ENCODE measurements at places on chromosomes 5 and 9.

DNA sequence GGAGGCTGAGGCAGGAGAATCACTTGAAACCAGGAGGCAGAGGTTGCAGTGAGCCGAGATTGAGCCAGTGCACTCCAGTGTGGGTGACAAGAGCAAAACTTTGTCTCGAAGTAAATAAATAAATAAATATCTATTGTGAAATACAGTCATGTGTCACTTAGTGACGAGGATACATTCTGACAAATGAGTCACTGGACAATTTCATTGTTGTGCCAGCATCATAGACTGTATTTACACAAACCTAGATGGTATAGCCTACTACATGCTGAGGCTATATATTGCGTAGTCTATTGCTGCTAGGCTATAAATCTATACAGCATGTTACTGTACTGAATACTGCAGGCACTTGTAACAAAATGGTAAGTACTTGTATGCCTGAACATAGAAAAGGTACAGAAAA lies 61.1 kb upstream of the CCL21 start:
- DNase-seq, result no peak

GRCh38 chr9:35757226-35757891 lies 3.3 kb upstream of the MSMP start:
- DNase-seq, result no peak

- no peak for DNase-seq
Measured at GRCh38 chr5:66247176-66247960, 103.3 kb downstream of the SREK1 start.

GRCh38 chr5:123142206-123142915 lies 53.3 kb downstream of the PRDM6 start:
- no peak for DNase-seq

DNA sequence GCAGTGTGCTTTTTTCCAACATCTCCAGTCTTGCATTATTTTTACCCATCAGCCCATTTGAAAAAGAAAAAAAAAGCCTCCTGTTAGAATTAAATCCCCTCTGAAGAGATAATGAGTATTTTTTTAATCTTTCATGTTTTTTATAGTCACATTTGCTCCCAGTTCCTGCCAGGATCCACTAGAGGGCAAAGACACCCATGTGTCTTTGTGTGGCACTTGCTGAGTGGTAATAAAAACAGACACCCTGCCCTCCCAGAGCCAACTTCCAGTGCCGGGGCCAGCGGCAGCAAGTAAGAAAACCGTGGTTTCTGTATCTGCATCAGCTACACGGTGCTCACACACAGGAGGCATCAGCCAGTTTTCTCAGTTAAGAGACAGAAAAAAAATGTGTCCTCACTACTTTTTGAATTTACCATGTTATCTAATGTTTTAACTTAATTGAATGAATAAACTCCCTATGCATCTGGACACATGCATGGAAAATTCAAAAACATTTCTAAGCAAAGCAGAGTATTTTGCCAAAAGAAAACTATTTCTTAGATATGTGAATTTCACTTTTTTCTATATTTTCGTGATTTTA lies 70.2 kb upstream of the PLEKHG4B start:
- no peak for DNase-seq

GRCh38 chr5:147979761-147980160 lies 73.4 kb upstream of the C5orf46 start:
- DNase-seq, result no peak

DNA sequence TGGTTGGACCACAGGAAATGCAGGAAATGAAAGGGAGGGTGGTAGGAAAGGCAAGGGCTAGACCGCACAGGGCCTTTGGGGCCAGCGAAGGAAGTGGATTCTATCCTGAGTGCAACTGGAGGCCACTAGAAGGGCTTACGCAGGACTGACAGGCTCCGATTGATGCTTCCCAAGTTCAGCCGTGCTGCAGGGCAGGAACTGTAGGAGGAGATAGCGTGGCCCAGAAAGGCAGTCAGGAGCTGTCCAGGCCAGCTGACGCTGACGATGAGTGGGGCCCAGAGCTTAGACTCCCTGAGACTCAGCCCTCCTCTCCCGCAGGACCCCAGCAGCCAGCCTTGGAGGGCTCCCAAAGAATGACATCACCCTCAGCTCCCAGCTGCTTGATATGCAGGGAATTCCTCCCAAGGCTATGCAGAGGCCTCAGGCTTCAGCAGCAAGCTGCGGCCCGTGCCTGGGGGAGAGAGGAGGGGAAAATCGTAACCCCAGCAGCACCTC lies 48.8 kb downstream of the KCNIP1 start:
- peak; percentile 57 for DNase-seq

- DNase-seq, result no peak
Measured at GRCh38 chr9:97682242-97682641, 14.9 kb downstream of the XPA start.
